ENCODE measurements at places on chromosomes 16 and 17. TPM values are rescaled to one million over a fixed set of nuclear protein-coding genes. Genes with fewer than 3 reads are reported as not detected.
A peak's percentile ranks its signal among the peaks of the same experiment; 100 is the strongest.

DNA sequence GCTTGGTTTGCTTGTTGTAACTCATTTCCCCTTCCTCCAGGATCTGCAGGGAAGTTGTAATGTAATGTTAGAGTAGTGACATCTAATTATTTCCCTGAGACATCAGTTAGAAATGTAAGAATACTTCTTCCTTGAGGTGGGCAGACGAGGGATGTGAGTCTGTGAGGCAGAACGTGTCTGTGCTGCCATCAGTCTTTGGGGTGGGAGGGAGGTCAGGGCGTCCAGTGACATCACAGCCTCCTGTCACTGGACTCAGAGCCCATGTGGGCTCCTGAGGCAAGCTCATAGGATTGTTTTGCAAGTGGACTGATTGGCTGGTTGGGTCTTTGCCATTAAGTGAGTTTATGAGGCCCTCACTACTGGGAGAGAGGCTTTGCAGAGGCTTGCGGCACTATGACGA, 188.8 kb downstream of the CCDC182 start:
- no peak overlapping the region for H3K4me3 ChIP-seq
- no peaks in the 10 kb centered on the region for H3K36me3 ChIP-seq
- H3K27ac ChIP-seq: no peak overlapping the region
- DNase-seq: no peak
- peaks cover 65% of the 10 kb centered on the region for H3K4me1 ChIP-seq
- no peaks in the 10 kb centered on the region for H3K27me3 ChIP-seq

- H3K4me1 ChIP-seq: peaks cover 12% of the 10 kb centered on the region
- DNase-seq: no peak
- no peak overlapping the region for H3K4me3 ChIP-seq
- no peak overlapping the region for H3K27ac ChIP-seq
Measured at GRCh38 chr17:45997624-45998023, 1.4 kb upstream of the STH start.

DNA sequence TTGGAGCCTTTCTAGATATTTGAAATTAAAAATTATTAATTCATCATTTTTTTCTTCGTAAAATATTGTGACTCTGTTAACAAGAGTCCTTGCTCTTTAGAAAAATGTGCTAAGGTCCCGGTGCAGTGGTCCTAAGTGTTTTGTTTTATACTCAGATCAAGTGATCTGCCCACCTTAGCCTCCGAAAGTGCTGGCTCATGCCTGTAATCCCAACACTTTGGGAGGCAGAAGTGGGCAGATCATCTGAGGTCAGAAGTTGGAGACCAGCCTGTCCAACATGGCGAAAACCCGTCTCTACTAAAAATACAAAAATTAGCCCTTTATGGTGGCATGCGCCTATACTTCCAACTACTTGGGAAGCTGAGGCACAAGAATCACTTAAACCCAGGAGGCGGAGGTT, 82.6 kb upstream of the LGALS9 start:
- peaks cover 28% of the 10 kb centered on the region for H3K4me1 ChIP-seq
- no peak for DNase-seq
- H3K27me3 ChIP-seq: no peaks in the 10 kb centered on the region
- no peak overlapping the region for H3K27ac ChIP-seq

DNA sequence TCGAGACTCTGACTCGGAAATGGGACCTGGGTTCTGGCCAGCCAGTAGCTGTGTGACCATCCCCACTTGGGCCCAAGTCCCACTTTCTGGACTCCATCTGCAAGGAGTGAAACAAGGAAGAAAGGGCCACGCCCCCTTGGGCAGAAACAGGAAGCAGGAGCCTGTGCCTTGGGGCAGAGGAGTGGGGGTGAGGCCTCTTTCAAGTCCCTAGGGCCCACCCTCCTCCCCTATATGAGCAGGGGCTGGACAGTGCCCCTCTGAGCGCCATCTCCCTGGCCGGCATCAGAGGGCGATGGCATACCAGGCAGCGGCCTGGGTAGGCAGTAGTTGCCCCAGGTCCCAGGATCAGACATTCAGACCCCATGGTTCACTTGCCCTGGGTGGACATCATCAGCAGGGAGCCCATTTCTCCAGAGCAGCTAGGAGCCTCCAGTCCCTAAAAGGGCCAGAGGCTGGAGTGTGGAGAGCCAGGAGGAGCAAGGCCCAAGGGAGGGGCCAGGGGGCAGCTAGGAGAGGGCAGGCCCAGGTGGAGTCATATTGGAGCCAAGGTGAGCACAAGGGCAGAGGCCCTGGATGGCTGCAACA, 7.1 kb downstream of the BCAR1 start:
- H3K4me1 ChIP-seq: peaks cover 63% of the 10 kb centered on the region
- H3K27me3 ChIP-seq: no peaks in the 10 kb centered on the region
- H3K4me3 ChIP-seq: no peak overlapping the region
- DNase-seq: no peak
- peaks cover 37% of the 10 kb centered on the region for H3K36me3 ChIP-seq
- H3K27ac ChIP-seq: peak overlapping the region; percentile 98

- DNase-seq: no peak
- peaks cover 82% of the 10 kb centered on the region for H3K4me1 ChIP-seq
- H3K27me3 ChIP-seq: no peaks in the 10 kb centered on the region
- peak overlapping the region; percentile 73 for H3K27ac ChIP-seq
- no peak overlapping the region for H3K4me3 ChIP-seq
Measured at GRCh38 chr16:89443727-89444084, 46.7 kb downstream of the ANKRD11 start.

DNA sequence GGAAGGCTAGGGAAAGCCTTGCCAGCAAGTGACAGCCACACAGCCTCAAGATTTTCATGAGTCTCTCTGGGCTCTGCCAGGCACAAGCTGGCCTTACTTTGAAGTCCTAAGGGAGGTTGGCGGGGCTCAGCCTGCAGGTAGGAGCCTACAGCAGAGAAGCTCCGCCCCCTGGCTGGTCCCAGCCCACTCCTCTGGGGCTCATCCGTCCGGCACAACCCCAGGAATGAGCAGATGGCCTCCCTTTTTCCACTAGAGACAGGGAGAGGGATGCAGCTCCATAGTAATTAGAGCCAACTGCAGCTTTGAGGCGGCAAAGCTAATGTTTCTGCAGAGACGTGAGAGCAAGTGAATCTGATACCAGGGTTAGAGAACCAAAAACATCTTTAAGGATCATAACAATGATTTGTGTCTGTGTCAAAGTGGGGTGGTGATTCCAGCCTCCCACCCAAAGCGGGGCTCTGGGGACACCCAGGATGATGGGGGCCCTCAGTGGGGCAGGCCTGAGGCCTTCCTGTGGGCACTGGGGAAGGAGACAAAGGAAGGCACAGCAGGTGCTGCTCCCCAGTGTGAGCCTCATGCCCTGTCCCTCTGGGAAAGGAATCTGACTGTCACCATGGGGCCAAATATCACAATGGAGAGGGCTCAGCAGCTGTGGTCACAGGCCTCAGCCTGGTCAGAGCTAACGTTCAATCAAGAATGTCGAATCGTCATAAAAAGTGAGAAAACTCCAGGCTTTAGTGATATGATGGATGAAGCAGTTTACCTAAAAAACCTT, 61.5 kb downstream of the RBFOX3 start:
- peaks cover 3% of the 10 kb centered on the region for H3K36me3 ChIP-seq
- peaks cover 12% of the 10 kb centered on the region for H3K4me1 ChIP-seq
- H3K27ac ChIP-seq: no peak overlapping the region
- no peaks in the 10 kb centered on the region for H3K27me3 ChIP-seq

DNA sequence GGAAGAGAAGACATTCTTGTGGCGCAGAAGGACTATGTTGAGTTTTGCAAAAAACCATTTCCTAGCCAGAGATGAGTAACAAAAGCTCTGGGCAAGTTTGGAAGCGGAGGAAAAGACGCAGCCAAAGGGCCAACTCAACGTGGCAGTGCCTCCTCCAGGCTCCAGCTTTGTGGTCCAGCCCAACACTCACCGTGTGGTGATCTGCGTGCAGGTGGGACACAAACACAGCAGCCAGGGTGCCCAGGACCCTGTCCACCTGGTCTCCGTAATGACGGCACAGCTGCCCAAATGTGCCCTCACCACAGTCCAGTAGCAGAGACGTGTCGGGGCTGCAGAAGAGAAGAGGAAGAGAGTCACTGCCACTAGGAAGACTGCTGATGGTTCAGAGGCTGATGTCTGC, 21.5 kb downstream of the ELAC2 start:
- no peak overlapping the region for H3K4me3 ChIP-seq
- no peaks in the 10 kb centered on the region for H3K27me3 ChIP-seq
- H3K36me3 ChIP-seq: peaks cover 77% of the 10 kb centered on the region
- no peaks in the 10 kb centered on the region for H3K4me1 ChIP-seq

DNA sequence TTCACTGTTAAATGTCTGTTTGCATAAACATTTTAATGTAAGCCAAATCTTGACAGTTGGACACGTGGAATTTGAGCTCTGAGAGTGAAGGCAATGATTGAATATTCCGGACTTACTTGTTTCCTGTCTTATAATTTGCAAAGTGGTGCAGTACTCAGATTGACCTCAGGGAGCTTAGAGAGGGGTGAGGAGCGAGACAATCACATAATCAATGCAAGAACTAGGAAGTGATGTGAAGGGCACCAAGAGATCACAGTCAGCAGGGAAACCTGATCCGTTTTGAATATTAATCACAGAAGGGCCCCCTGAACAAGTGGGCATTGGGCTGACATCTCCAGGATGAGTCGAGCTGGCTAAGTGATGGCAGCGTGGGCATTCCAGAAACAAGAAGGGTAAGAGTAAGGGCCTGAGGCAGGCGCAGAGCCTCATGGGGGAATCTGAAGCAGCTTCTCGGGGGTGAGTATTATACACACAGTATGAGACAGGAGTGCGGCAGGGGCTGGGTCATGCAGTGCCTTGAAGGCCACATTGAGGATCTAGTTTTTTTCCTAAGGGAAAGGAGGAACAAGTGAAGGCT, 26.1 kb downstream of the TEX2 start:
- H3K4me1 ChIP-seq: peaks cover 41% of the 10 kb centered on the region
- DNase-seq: no peak
- no peak overlapping the region for H3K4me3 ChIP-seq
- H3K27me3 ChIP-seq: no peaks in the 10 kb centered on the region

DNA sequence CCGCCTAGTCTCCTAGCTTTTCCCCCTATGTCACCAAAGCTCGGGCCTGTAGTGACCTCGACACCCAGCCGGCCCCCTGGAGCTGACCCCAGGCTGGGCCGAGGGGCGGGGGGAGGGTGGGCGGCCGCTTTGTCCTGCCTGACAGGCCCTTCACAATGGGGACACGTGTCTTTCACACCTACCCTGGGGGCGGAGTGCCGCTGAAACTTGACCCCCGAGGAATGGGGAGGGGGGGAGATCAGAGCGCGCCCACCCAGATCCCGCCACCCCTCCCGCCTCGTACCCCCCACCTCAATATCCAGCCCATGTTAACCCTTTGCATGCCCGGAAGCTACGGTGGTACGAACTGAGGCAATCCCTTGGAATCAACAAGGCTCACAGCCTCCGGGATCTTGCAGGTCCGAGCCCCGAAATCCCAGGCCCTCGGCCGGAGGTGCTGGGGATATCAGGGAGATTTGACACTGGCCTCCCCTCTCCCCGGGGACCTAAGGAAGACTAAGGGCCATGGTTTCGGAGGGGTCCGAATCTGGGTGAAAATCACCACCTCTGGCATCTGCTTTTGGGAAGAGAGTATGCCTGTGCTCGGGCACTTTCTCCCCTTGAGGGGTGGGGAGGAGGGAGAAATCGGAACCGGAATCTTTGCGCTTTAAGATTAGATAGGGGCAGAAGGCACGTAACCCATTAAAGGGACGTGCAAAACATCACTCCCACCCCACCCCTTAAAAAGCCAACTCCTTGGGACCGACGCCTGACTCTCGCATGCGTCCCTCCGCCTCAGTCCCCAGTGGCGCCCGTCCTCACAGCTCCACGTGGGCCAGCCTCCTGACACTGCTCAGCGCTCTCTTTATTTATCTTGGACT, 2.6 kb downstream of the NOG start:
- peak; percentile 68 for DNase-seq
- no peaks in the 10 kb centered on the region for H3K36me3 ChIP-seq
- peaks cover 30% of the 10 kb centered on the region for H3K4me1 ChIP-seq
- peak overlapping the region; percentile 72 for H3K27ac ChIP-seq

DNA sequence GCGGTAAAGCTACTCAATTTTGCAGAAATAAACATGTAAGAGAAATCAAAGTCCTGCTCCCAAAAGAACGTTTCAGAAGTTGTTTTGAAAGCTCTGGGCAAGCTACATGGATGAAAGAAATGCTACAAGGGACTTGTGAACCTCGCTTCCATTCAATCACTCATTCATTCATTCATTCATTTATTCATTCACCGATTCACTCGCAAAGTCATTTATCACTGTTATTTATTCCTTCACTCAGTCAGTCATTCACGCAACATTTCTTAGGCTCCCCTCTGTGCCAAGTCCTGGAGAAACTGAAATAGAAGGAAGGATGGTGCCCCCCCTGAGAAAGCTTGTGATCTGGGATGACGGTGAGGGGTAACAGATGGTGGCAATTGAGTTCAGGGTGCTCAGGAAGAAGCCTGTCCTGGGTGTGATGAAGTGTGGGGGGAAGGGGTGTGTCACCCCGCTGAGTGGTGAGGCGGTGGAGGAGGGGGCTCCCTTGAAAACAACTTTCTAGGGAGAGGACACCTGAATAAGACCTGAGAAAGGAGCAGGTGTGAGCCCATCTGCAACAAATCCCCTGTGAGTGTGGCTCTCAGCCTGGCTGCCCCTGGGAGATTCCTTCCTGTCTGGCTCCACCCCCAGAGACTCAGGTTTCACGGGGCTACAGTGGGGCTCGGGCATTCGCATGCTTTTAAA, 36.3 kb upstream of the PRSS54 start:
- H3K27ac ChIP-seq: peak overlapping the region; percentile 95
- H3K4me1 ChIP-seq: peaks cover 23% of the 10 kb centered on the region
- no peaks in the 10 kb centered on the region for H3K36me3 ChIP-seq
- peak; percentile 73 for DNase-seq
- peak overlapping the region; percentile 29 for H3K4me3 ChIP-seq

DNA sequence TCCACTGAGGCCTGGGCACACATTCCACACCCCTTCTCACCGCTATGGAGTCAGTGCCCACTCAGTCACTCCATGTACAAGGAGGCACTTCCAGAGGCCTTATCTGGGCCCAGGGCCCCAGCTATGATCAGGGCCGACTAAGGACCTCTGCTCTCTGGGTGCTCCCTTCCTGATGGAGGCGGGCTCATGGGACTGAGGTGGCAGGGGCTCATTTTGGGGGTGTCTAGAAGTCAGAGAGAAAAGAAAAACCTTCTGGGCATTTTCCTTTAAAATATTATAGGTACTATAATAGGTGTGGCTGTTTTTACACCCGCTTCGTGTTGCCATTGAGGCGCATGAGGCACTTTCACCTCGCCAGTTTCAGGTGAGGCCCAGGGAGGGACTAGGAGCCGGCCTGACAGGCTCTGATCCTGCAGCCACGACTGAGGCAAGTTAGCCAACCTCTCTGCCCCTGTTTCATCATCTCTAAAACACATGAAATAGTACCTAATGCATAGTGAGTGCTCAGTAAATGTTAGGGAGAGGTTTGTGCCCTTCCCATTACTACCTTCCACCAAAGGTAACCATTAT, 14.4 kb downstream of the B9D1 start:
- peaks cover 12% of the 10 kb centered on the region for H3K36me3 ChIP-seq
- DNase-seq: no peak
- H3K27me3 ChIP-seq: no peaks in the 10 kb centered on the region
- no peaks in the 10 kb centered on the region for H3K4me1 ChIP-seq

The THAP11 gene
- total RNA-seq: 46.5 TPM

The CNGB1 gene
- total RNA-seq: not detected

The RPUSD1 gene
- 35.0 TPM for total RNA-seq

The MAP2K6 gene
- total RNA-seq: 43.0 TPM

The TNFRSF12A gene
- total RNA-seq: 87.0 TPM

The DPEP2 gene
- total RNA-seq: not detected

The CD79B gene
- 3.2 TPM for total RNA-seq

The C16orf46 gene
- total RNA-seq: 1.3 TPM

The MYH13 gene
- not detected for total RNA-seq
